ENCODE measurements at places on chromosomes 6 and 20. TPM values are rescaled to one million over a fixed set of nuclear protein-coding genes. Genes with fewer than 3 reads are reported as not detected.
A peak's percentile ranks its signal among the peaks of the same experiment; 100 is the strongest.

- H3K27me3 ChIP-seq, result no peaks in the 10 kb centered on the region
- peaks cover 52% of the 10 kb centered on the region for H3K36me3 ChIP-seq
- peaks cover 17% of the 10 kb centered on the region for H3K4me1 ChIP-seq
- DNase-seq, result no peak
These were observed 18.1 kb downstream of the ZNFX1 start for GRCh38 chr20:49259799-49260198.

GRCh38 chr6:107740496-107741190 is 83.5 kb downstream of the SCML4 start:
- no peaks in the 10 kb centered on the region for H3K36me3 ChIP-seq
- no peak overlapping the region for H3K27ac ChIP-seq
- H3K4me3 ChIP-seq, result no peak overlapping the region
- no peaks in the 10 kb centered on the region for H3K4me1 ChIP-seq
- H3K27me3 ChIP-seq, result peaks cover 38% of the 10 kb centered on the region
- DNase-seq, result no peak

DNA sequence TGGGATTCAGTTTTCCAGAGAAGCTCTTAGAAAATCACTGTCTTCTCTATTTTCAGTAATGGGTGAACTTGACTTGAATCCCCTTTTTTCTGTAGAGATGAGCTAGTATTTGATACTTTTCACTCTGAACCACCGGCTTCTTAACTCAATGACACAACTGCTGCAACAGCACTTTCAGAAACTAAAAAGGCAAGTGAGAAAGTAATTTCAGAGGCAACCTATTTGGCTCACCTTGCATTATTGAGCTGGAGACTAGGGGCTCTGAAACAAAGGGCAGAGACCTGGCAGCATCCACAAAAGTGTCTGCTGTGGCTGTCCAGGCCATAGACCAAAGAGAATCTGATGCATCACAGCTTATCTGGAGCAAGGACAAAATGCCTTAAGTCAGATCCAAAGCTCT is 289.8 kb upstream of the IRAK1BP1 start:
- no peak overlapping the region for H3K4me3 ChIP-seq
- no peaks in the 10 kb centered on the region for H3K27me3 ChIP-seq
- H3K36me3 ChIP-seq, result no peaks in the 10 kb centered on the region
- DNase-seq, result no peak

DNA sequence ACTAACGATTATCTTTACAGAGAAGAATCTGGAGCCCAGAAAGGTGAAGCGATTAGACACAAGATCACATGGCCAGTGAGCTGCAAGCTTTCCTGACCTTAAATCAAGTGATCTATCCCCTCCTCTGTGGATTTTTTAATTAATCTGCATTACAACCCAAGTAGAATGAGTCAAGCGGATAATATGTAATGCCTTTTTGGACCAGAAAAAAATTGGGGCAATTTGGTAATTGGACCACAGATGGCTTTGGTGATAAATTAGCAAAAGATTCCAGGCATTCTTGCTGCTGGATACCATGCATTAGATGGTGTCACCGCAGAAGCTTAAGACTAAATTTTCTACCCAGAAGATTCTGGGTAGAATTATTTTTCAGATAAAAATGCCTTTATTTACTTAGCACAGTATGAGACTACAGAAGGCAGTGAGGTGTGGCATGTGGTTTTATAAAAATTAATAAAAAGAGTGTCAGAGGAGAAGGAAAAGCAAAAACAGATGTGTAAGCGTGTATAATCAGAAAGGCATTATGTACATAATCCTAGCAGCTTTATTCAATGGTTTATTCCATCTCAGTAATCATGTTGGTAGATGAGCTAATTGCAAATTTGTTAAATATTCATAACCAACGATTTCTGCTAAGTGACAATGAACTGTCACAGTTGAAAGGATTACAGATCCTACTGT is 53.9 kb upstream of the PCSK2 start:
- no peak overlapping the region for H3K27ac ChIP-seq
- no peaks in the 10 kb centered on the region for H3K36me3 ChIP-seq
- H3K4me3 ChIP-seq, result no peak overlapping the region
- DNase-seq, result no peak

DNA sequence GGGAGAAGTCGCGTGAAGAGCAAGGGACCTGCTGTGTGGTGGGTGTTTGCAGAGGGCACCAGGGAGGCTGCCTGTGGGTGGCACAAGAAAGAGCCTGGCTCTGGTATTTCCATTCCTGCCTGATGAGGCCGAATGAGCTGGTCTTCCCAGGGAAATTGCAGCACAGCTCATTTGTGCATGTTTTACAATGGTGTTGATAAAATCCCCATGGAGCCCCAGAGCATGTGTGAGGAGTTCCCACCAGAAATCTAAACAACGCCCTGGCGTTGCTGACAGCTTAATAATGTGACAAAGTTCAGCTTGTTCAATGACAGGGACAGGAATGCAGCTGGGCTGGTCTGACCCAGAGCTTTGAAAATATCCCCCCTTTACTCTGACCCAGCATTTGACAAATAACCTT is 135.5 kb downstream of the CLIC5 start:
- peaks cover 13% of the 10 kb centered on the region for H3K4me1 ChIP-seq
- no peak overlapping the region for H3K4me3 ChIP-seq
- H3K27ac ChIP-seq, result no peak overlapping the region

- no peak overlapping the region for H3K4me3 ChIP-seq
- no peak overlapping the region for H3K27ac ChIP-seq
- DNase-seq, result no peak
These were observed 642 bp upstream of the PI16 start for GRCh38 chr6:36953931-36954261.

GRCh38 chr6:21186479-21187055 is 407.0 kb upstream of the SOX4 start:
- peaks cover 16% of the 10 kb centered on the region for H3K4me1 ChIP-seq
- H3K36me3 ChIP-seq, result no peaks in the 10 kb centered on the region
- no peaks in the 10 kb centered on the region for H3K27me3 ChIP-seq
- no peak for DNase-seq
- no peak overlapping the region for H3K27ac ChIP-seq
- no peak overlapping the region for H3K4me3 ChIP-seq

- no peak overlapping the region for H3K4me3 ChIP-seq
- no peak overlapping the region for H3K27ac ChIP-seq
- H3K4me1 ChIP-seq, result no peaks in the 10 kb centered on the region
These were observed 118.8 kb upstream of the PTCHD4 start for GRCh38 chr6:48229841-48230240.

- H3K4me1 ChIP-seq, result no peaks in the 10 kb centered on the region
- H3K27me3 ChIP-seq, result no peaks in the 10 kb centered on the region
These were observed 11.8 kb downstream of the DSE start for GRCh38 chr6:116382587-116382986.

- H3K36me3 ChIP-seq, result no peaks in the 10 kb centered on the region
- DNase-seq, result no peak
- H3K27me3 ChIP-seq, result peaks cover 8% of the 10 kb centered on the region
- no peaks in the 10 kb centered on the region for H3K4me1 ChIP-seq
- no peak overlapping the region for H3K4me3 ChIP-seq
These were observed 40.0 kb upstream of the APCDD1L start for GRCh38 chr20:58555078-58555765.

GRCh38 chr6:7311917-7312615 is 933 bp downstream of the SSR1 start:
- H3K36me3 ChIP-seq, result peaks cover 28% of the 10 kb centered on the region
- H3K4me3 ChIP-seq, result peak overlapping the region; percentile 97
- peak overlapping the region; percentile 91 for H3K27ac ChIP-seq
- no peaks in the 10 kb centered on the region for H3K27me3 ChIP-seq

GRCh38 chr6:146598772-146599405 is at the start of gene ADGB:
TSS of gene ADGB (plus strand) at chr6:146598972. CDS start at chr6:146599041, 69 bp downstream.
- DNase-seq, result peak; percentile 36
- no peaks in the 10 kb centered on the region for H3K36me3 ChIP-seq
- H3K27me3 ChIP-seq, result no peaks in the 10 kb centered on the region
- H3K4me1 ChIP-seq, result peaks cover 5% of the 10 kb centered on the region
- H3K4me3 ChIP-seq, result peak within 1 kb of the TSS; percentile 51

DNA sequence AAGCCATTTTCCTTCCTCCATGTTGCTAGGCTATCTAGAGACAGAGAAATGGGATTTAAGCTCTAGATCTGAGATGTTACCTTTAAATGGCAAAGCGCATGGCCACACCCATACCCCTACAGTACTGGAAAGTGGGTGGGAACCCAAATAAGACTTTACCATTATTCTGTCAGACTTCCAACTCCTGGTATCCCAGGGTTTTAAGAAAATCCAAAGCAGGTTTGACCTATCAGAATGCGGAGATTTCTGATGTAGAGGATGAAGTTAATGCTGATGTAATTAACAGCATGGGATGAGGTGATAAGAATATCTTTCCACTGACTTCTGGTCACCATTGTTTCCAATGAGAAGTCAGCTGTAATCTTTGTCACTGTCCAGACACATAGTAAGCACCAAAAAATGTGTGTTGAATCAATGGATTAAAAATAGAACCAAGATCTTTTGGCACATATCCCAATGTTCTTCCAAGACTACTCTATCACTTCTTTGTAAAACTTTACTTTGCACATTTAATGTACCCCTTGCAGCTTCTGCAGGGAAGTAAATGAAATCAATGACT is 140.8 kb upstream of the INSM1 start:
- no peak for DNase-seq
- no peaks in the 10 kb centered on the region for H3K4me1 ChIP-seq
- H3K27ac ChIP-seq, result no peak overlapping the region
- peaks cover 30% of the 10 kb centered on the region for H3K27me3 ChIP-seq
- no peak overlapping the region for H3K4me3 ChIP-seq

DNA sequence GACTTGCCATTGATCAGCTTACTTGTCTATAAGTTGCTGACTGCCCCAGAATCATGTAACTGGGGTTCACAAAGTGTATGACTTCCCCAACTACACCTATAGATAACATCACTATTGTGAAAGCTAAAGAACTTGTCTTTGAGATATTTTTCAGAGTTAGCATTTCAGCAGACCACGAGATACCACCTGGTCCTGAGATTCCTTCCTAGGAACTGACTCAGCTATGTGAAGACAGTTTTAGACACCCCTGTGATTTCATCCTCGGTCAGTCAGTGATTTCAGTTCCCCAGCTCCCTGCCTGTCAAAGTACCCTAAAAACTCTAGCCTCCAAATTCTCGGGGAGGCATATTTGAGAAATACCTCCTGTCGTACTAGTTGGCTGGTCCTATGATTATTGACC is 62.4 kb downstream of the TXNDC5 start:
- no peak overlapping the region for H3K4me3 ChIP-seq
- H3K27ac ChIP-seq, result no peak overlapping the region
- no peaks in the 10 kb centered on the region for H3K4me1 ChIP-seq
- DNase-seq, result no peak

- H3K4me3 ChIP-seq, result no peak overlapping the region
- no peaks in the 10 kb centered on the region for H3K4me1 ChIP-seq
- H3K36me3 ChIP-seq, result peaks cover 27% of the 10 kb centered on the region
- H3K27ac ChIP-seq, result no peak overlapping the region
- no peak for DNase-seq
- H3K27me3 ChIP-seq, result no peaks in the 10 kb centered on the region
These were observed 28.1 kb downstream of the ACTR5 start for GRCh38 chr20:38776363-38776762.

- H3K4me3 ChIP-seq, result no peak overlapping the region
- peaks cover 30% of the 10 kb centered on the region for H3K4me1 ChIP-seq
- DNase-seq, result no peak
- no peak overlapping the region for H3K27ac ChIP-seq
These were observed 4.5 kb downstream of the ZDHHC14 start for GRCh38 chr6:157385482-157385881.

DNA sequence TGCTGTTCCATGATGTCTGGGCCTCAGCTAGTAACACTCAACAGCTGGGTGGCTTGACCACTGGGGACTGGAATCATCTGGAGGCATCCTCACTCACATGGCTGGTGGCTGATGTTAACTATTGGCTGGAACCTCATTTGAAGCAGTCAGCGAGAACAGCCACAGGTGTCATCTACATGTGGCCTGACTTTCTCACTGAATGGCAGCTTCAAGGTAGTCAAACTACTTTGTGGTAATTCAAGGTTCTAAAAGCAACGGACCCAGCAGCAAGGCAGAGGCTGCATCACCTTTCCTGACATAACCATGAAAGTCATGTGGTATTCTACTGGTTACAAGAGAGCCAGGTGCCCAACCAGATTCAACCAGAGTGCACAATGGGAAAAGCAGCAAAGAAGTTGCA is 115.9 kb upstream of the DST start:
- H3K4me1 ChIP-seq, result no peaks in the 10 kb centered on the region
- no peak overlapping the region for H3K27ac ChIP-seq
- H3K36me3 ChIP-seq, result no peaks in the 10 kb centered on the region
- no peaks in the 10 kb centered on the region for H3K27me3 ChIP-seq
- H3K4me3 ChIP-seq, result no peak overlapping the region

DNA sequence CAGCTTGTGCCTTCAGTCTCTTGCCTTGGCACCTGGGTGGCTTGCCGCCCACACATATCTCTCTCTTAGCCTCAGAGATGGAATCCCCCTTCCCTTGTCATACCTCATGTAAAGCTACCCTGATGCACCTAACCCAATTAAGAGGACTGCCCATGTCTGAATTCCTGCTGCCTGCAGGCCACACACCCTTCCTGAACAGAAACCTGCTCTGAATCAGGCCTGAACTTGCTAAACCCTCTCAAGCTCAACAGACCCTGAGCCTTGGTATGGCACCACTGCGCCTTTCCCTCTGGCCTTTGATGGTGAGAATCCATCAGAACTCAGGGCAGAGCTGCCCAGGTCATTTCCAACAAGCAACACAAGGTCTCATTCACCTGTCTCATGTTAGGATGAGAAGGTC is 5.2 kb downstream of the RAET1G start:
- H3K36me3 ChIP-seq, result no peaks in the 10 kb centered on the region
- DNase-seq, result no peak
- H3K4me3 ChIP-seq, result no peak overlapping the region
- peaks cover 10% of the 10 kb centered on the region for H3K27me3 ChIP-seq

DNA sequence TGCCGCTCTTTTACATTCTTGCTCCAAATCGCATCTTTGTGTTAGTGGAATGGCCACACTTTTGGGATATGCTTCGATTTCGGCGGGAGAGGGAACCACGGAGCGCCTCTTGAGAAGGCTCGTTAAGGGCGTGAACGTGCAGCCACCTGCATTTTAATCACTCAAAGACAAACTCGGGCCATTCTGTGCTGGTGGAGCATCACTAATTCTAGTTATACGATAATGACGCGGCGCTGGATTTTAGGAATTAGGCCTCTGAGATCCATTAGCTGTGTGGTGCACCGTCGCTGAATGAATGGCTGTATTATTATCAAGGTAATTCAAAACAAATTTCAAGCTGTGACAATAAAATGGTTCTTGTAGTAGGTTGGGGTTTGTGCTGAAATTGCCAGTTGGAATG is 305.6 kb downstream of the CDH4 start:
- H3K27me3 ChIP-seq, result peaks cover 9% of the 10 kb centered on the region
- no peaks in the 10 kb centered on the region for H3K36me3 ChIP-seq
- H3K27ac ChIP-seq, result no peak overlapping the region
- no peak for DNase-seq
- H3K4me3 ChIP-seq, result no peak overlapping the region

GRCh38 chr20:35611482-35611881 is 4.1 kb upstream of the SPAG4 start:
- H3K36me3 ChIP-seq, result no peaks in the 10 kb centered on the region
- H3K4me1 ChIP-seq, result peaks cover 27% of the 10 kb centered on the region
- H3K27me3 ChIP-seq, result peaks cover 7% of the 10 kb centered on the region
- DNase-seq, result no peak
- H3K27ac ChIP-seq, result no peak overlapping the region
- H3K4me3 ChIP-seq, result no peak overlapping the region

GRCh38 chr6:17574866-17575560 is 25.1 kb upstream of the FAM8A1 start:
- no peak overlapping the region for H3K4me3 ChIP-seq
- no peak for DNase-seq
- no peaks in the 10 kb centered on the region for H3K27me3 ChIP-seq
- H3K4me1 ChIP-seq, result peaks cover 8% of the 10 kb centered on the region

SLC17A3 gene
- 0.09 TPM for total RNA-seq

SIGLEC1 gene
- not detected for total RNA-seq

RNF144B gene
- 5.3 TPM for total RNA-seq

PDE10A gene
- total RNA-seq, result not detected

ZNF341 gene
- 1.1 TPM for total RNA-seq

ENPP4 gene
- 0.34 TPM for total RNA-seq

DEFB113 gene
- total RNA-seq, result not detected

SCUBE3 gene
- total RNA-seq, result not detected

ISM1 gene
- total RNA-seq, result 0.90 TPM

FAM8A1 gene
- 30.5 TPM for total RNA-seq

All from HepG2 (cell line).